Hematopoietic multipotent progenitor cell treated with erythropoietin and hydrocortisone succinate and interleukin-3 and kit ligand, for 8 days (in vitro differentiated cells): ENCODE measurements at places on chromosomes 1 and 21.

GRCh38 chr1:5493851-5494311 lies 498.3 kb downstream of the NPHP4 start:
- no peak for DNase-seq

- DNase-seq, result peak; percentile 3
These were observed 9.4 kb upstream of the FMO3 start for GRCh38 chr1:171081314-171081753.

DNA sequence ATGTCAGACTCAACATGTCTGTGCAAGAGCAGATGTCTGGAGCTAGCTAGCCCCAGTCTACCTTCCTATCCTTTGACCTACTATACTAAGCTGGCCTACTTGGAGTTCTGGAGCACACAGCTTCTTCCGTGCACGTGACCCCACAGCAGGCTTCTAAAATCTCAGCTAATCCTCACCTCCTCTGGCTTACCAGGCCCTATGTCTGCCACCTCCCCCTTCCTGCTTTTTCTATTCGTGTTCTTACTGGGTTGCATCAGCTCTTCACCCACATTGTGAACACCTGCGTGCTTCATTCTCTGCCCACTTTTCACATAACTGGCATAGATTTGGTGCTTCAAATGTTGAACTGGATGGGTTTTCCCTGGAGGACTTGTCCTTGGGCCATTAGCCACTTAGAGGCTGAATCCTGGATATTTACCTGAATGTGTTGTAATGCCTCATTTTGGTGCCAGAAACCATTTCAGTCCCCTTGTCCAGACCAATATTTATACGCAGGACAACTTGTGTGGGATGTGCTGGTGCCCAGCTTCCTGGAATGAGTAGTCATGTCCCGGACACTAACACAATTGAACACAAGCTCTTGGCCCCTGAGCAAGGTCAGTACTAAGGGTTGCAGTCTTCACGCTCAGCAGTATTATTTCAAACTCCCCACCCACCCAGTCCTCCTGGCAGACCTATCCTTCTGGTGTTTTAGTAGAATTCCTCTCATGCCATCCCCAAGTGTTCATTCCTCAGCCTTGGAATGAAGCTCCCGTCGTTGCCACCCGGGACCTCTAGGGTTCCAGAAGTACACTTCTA lies 24.0 kb downstream of the TENT5C start:
- no peak for DNase-seq

GRCh38 chr1:115325874-115326273 lies 12.2 kb downstream of the NGF start:
- DNase-seq, result no peak

- DNase-seq, result no peak
These were observed 301.2 kb downstream of the TGFB2 start for GRCh38 chr1:218646288-218646687.

GRCh38 chr1:204940591-204940990 lies 69.9 kb downstream of the NFASC start:
- no peak for DNase-seq

GRCh38 chr21:38751379-38752050 lies 54.2 kb upstream of the ETS2 start:
- peak; percentile 11 for DNase-seq

- no peak for DNase-seq
These were observed 543.6 kb upstream of the B3GALT2 start for GRCh38 chr1:193730017-193730416.

GRCh38 chr1:44267438-44267837 lies 54.2 kb downstream of the DMAP1 start:
- peak; percentile 5 for DNase-seq

DNA sequence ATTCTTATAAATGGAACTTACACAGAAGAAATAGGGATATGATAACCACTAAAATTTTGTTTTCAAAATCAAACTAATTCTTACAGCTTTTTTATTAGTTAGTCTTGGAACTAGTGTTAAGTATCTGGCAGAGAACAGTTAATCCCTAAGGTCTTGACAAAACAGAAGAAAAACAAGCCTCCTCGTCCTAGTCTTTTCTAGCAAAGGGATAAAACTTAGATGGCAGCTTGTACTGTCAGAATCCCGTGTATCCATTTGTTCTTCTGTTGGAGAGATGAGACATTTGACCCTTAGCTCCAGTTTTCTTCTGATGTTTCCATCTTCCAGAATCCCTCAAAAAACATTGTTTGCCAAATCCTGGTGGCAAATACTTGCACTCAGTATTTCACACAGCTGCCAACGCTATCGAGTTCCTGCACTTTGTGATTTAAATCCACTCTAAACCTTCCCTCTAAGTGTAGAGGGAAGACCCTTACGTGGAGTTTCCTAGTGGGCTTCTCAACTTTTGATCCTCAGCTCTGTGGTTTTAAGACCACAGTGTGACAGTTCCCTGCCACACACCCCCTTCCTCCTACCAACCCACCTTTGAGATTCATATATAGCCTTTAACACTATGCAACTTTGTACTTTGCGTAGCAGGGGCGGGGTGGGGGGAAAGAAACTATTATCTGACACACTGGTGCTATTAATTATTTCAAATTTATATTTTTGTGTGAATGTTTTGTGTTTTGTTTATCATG lies 42.3 kb upstream of the LAMC2 start:
- no peak for DNase-seq

DNA sequence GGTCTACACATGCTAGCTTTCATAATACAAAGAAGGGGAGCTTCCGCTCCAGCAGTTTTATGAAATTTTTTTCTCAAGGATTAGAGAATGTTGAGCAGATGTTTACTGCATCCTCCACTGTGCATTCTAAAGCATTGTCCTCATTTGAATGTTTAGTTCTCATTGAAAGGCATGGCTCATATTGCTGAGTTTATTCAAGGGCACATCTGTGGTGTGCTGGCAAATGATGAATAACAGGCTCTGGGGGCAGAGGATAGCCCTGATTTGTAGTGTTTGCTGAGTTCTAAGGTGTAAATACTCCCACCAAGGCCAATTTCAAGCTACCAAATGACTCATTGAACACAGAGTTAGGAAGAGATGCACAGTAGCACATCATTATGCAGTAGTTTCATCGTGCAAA lies 303.2 kb upstream of the FAM78B start:
- no peak for DNase-seq

DNA sequence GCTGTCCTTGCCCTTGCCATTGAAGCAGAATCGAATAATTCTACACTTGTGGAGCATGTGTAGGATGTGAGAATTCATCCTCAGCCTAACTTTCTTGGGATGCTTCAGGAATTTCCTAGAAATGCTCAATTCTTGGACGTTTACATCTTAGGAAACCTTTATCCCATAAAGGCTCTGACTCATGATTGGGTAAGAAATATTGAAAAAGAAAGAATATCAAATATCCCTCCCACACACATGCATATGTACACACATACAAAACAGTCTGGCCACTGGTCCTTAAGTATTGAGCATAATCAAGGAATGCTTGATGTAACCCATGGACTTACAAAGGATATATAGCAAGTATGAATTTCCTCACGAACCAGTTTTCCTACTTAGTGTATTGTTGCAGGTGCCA lies 83.9 kb upstream of the IPO9 start:
- no peak for DNase-seq

GRCh38 chr1:20110679-20111078 lies 8.7 kb downstream of the PLA2G2D start:
- no peak for DNase-seq

DNA sequence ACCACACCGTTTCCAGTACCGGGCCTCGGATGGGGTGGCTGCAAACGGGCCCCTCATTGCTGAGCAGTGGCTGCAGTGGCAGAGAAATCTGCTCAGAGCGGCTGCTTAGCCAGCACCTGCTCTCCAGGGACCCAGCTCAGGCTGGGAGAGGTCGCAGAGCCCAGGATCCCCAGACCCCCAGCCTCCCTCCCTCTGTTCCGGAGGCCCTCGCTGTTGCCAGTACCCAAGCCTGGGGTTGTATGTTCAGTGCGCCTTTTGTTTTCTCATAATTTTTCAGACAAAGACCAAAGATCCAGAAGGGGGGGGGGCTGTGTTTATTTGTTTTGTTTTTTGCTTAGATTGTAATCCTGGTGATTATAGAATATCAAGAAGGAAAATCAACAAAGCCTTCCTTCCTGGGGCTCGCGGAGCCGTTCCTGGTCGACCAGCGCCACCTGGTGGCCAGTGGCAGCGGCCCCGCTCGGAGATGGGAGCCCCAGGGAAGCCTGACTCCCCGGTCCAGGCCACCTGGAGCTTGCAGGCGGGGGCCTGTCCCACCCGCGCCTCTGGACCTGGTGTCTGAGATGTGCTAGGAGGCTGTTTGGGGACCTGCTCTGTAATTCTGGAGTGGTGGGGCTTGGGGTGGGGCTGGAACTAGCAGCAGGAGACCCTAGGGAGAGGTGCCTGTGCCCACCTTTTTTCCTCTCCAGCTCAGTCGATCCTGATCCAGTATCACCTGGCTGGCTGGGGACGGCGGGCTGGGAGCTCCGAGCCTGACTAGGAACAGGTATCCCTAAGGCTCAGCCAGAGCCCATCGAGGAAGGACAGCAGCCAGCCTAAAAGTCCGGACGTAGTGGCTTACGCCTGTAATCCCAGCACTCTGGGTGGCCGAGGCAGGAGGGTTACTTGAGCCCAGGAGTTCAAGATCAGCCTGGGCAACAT lies 123.9 kb upstream of the VAMP3 start:
- peak; percentile 52 for DNase-seq

DNA sequence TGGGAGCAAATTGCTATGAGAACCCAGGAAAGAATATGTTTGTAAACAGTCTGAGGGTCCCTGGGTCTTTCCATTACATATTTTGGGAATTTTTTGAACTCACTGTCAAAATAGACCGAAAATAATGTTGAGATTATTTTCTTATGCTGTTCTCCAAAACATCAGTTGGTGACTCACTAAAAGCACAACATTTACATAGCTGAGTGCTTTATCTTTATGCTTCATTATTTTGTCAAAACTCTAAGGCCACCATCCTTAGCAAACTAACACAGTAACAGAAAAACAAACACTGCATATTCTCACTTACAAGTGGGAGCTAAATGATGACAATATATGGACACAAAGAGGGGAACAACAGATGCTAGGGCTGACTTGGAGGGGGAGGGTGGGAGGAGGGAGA lies 459.3 kb downstream of the ADGRL2 start:
- no peak for DNase-seq
